NCI-H524 (cell line): ENCODE measurements at places on chromosomes 3 and 15.

- DNase-seq = no peak
These were observed 433.4 kb upstream of the GBE1 start for GRCh38 chr3:82194870-82195269.

- no peak for DNase-seq
These were observed 98.0 kb upstream of the BOC start for GRCh38 chr3:113113361-113113760.

- no peak for DNase-seq
These were observed 16.1 kb downstream of the C3orf22 start for GRCh38 chr3:126542340-126543241.

DNA sequence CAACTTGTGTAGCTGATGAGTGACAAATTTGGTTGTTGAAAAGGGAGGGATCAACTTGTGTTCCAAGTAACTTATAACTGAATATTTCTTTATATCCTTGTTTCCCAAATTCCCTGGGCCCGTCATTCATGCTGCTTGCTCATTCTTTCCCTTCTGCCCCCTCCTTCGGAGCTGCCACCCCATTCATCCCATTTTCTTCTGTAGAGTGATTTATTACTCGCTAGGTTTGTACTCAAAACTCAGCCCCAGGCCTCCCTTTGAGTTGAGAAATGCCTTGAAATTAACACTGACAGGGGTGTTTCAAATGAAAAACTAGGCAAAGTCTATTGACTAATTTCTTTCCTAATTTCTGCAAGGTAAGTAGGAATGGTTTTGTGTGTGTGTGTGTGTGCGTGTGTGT, 277.4 kb upstream of the SLCO3A1 start:
- no peak for DNase-seq

DNA sequence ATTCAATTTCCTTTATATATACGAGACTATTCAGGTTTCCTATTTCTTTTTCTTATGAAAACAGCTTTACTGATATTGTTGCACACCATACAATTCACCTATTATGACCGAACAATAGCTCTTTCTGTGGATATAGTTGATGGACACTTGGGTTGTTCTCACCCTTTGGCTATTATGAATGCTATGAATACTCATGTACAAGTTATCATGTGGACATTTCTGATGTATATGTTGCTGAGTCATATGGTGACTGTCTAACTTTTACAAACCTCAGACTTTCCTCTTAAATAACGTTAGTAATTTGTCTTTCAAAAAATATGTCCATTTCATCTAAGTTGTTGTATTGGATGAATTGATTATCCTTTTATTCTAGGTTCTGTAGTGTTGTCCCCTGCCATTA, 15.7 kb upstream of the USF3 start:
- DNase-seq = no peak

DNA sequence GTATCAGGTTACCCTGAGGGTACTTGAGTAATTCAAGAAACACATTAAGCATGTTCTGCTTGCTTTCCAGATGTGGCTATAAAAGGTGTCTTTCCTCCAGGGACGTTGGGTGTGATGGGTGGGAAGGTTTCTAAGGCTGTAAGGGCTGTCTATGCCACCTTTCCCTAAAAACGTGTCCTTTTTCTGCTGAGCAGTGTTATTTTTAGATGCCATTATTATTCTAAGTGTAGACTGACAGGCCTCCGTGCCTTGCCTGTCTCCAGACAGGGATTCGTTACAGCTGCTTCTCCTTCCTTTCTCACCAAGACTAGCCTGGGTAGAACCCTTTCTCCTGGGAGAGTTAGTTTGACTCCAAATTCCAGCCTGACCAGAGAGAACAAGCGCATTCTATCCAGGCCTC, 26.8 kb upstream of the RHO start:
- DNase-seq = no peak

GRCh38 chr3:11638495-11639358, 5.0 kb downstream of the VGLL4 start:
- DNase-seq = no peak

DNA sequence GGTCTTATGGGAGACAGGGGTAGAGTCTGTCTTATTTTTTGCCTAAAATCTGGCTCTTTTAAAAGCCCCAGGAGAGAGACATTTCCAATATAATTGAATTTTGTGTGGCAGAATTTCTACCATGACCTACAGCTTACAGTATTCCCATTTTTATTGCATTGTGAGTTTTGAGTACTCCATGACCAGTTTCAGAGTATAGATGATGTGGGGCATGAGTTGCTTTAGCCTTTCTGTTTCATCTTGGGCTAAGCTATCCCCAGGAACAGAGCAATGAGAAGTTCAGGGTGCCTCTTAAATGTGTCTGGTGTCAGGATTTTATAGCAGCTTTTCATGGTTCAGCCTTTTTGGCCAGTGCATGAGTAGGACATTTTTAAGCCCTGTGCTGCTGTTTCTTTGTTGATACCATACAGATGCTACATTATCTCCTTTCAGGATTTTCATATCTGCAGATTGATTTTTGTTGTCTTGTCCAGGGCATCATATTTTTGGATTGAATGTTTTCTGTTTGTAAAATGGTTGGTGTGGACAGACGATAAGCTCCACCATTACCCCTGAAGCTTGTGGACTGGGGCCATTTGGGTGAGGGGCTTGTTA, 3.5 kb downstream of the ABHD2 start:
- no peak for DNase-seq

GRCh38 chr3:148102156-148102555, 595.5 kb upstream of the AGTR1 start:
- no peak for DNase-seq

GRCh38 chr3:47722859-47723258, 58.8 kb downstream of the SMARCC1 start:
- no peak for DNase-seq

- peak; percentile 50 for DNase-seq
These were observed 2.4 kb downstream of the CCNDBP1 start for GRCh38 chr15:43187544-43188155.

- DNase-seq = no peak
These were observed 40.6 kb upstream of the RBMS3 start for GRCh38 chr3:29240248-29240647.

DNA sequence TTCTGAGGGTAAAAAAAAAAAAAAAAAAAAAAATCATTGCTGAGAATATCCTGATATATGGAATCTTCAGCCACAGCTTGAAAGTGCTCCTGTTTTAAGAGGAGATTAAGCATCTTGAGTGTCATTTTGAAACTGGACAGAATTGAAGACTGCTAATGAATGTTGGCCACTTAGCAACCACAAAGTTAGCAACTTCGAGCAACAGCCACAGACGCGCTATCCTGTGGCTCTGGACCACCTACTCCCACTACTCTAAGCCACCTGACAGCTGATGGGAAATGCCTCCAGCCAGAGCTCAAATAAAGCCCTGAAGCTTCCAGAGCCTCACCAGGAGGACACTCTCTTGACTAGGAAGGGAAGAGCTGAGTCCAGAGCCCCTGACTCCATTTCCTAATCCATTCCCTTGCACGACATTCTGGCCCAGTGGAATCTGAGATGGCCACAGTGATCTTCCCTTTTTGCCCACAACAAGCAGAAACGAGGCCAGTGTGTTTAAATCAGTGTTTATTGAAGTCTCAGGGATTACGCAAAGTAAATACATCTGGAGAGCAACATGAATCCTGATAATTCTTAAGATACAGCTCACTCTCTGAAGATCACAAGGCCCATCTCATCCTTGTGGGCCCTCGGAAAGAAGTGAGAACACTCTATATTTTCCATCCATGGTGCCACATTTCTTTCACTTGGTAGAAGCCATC, 58.6 kb downstream of the TMEM212 start:
- peak; percentile 24 for DNase-seq

GRCh38 chr15:101447168-101447533, 42.4 kb downstream of the PCSK6 start:
- no peak for DNase-seq

DNA sequence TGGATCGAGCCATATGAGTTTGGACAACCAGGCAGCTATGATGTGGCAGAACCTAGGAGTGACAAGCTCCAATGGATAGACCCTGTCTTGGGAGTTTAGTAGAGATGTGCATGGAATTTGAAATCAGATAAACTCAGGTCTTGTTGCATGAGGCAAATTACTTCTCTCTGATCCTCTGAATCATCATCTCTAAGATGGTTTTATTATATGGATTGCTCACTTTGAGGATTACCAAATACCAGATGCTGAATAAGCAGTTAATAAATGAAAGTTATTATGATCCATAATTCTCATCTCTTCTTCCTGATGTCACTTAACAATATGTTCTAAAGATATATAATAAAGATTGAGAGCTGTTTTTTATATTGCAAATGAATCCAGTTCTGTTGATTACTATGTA, 622.2 kb downstream of the NTRK3 start:
- DNase-seq = no peak

DNA sequence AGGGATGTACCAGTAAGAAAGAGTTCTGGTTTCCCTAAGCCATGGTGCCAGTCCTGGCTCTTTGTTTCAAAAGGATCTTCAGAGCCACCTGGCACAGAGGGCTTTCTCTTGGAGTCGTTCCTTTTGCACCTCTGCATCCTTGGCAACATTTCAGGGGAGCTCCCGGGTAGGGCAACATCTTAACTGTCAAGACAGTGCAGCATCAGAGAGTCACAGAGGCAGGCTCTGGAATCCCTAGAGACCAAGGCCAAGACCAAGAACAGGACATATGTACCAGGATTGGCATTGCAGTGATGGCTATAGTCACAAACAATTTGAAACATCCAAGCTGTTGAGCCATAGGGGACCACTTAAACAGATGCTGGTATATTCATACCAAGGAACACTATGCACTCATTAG, 129.4 kb upstream of the ADPGK start:
- DNase-seq = peak; percentile 70
